H9 (cell line): ENCODE measurements at places on chromosomes 13 and 19. TPM values are rescaled to one million over a fixed set of nuclear protein-coding genes. Genes with fewer than 3 reads are reported as not detected.

DNA sequence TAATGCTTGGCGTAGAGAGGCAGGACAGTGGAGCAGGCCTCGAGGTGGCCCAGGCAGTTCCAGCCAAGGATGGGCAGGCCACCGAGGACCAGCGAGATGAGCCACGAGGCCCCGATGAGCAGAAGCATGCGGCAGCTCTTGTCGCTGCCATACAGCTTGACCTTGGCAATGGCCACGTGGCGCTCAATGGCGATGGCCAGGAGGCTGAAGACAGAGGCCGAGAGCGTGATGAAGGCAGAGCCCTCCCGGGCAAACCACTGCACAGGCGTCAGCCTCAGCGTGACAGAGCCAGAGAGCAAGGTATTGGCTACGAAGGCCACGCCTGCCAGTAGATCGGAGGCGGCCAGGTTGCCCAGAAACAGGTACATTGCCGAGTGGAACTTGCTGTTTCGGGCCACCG is 6.8 kb downstream of the S1PR2 start:
- DNase-seq: no peak

GRCh38 chr13:80975903-80976302 is 635.0 kb upstream of the SPRY2 start:
- DNase-seq: no peak

Gene KLK1
- 2.1 and 2.3 TPM in 2 replicates for total RNA-seq

Gene BCL3
- total RNA-seq: 1.2 and 2.2 TPM in 2 replicates

Gene ABHD17A
- total RNA-seq: 47.5 and 50.3 TPM in 2 replicates

Gene IGFL2
- total RNA-seq: not detected in 2 replicates

- DNase-seq: no peak
These were observed 39.4 kb upstream of the DACH1 start for GRCh38 chr13:71906448-71906847.
